Activated T-cell treated with anti-CD3 and anti-CD28 coated beads, Interleukin-2, amount 50 U/mL, for 72 hours (primary cell): ENCODE measurements at places on chromosomes 7 and 10. TPM values are rescaled to one million over a fixed set of nuclear protein-coding genes. Genes with fewer than 3 reads are reported as not detected.

DNA sequence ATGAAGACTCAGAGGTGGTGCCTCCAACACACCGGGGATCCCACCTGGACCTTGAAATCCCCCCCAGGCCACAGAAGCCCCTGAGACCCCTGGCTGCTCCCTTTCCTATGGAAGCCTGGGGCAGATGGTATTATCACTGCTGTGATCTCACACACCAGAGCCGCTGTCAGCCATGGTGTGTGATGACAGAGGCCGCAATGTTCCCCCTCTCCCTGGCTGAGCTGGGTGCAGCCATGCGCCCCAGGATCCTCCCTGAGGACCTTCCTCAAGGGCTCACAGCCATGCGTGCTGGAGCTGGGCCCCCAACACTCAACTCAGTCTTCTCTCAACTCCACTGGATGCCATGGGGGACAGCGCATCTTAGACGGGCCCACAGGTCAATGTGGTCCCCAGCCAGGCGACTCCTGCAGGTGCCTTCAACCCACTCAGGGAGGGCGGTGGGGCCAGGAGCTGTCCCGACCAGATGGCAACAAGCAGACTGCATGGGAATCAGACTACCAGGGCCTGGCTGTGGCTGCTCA is 44.9 kb downstream of the VIPR2 start:
- H3K36me3 ChIP-seq = peaks cover 5% of the 10 kb centered on the region
- H3K27me3 ChIP-seq = no peaks in the 10 kb centered on the region
- no peak overlapping the region for H3K27ac ChIP-seq
- no peak for DNase-seq

- no peaks in the 10 kb centered on the region for H3K4me1 ChIP-seq
- no peak overlapping the region for H3K4me3 ChIP-seq
- no peak overlapping the region for H3K27ac ChIP-seq
- no peaks in the 10 kb centered on the region for H3K36me3 ChIP-seq
- DNase-seq = no peak
- H3K27me3 ChIP-seq = peaks cover 35% of the 10 kb centered on the region
Observed at GRCh38 chr7:12583176-12583575, 12.7 kb downstream of the SCIN start.

DNA sequence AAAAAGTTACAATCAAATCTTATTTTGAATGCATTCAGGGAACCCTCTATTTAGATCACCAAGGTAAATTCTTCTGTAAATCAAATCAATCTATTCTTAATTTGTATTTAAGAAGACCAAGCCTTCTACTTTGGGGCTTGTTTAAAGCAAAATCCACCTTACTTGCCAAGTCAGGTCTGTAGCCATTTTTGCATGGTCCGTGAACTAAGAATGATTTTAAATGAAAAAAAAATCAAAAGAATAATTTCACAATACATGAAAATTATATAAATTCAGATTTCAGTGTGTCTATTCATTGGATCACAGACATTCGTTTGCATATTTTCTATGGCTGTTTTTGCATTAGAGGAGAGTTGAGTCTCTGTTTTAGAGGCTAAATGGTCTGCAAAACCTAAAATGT is 59.4 kb downstream of the SYPL1 start:
- peaks cover 11% of the 10 kb centered on the region for H3K4me1 ChIP-seq
- H3K27me3 ChIP-seq = no peaks in the 10 kb centered on the region
- DNase-seq = no peak
- H3K4me3 ChIP-seq = no peak overlapping the region
- H3K27ac ChIP-seq = no peak overlapping the region
- no peaks in the 10 kb centered on the region for H3K36me3 ChIP-seq

DNA sequence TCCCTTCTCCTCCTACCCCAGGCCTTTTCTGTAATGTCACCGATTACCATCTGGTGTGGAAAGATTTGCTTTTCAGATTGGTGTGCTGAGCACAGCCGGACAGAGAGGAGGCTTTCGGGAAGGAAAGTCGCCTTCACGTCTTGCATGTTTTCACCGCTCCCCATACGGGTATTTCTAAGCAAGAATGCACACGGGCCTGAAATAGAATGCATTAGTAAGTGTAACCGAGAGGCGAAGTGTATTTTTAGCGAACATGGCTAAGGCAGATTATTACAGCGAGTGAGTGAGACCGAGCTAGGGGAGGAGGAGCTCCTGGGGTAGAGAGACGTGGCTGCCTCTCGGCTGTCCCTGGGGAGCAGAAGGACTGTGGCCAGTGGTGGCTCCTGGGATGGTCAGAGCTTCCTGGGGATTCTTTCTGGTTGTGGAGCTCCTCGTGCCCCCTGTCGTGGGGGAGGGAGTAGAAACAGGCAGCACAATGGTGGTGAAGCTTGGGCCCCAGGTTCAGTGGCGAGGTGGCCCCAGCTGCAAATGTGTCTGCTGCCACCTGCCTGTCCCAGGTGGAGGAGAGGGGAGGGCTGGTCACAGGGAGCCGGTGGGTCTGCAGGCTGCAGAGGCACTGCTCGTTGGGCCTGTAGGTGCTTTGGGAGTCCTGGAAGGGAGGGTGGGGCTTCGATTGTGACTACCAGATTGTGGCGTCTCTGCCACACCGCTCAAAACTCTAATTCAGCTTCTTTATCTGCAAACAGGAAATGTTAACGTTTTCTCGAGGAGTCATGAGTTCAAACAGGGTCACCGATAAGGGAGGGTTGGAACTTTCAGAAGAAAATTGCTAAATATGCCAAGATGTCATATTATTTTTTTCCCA is 135.8 kb downstream of the CAMK1D start:
- peak; percentile 49 for DNase-seq
- peaks cover 20% of the 10 kb centered on the region for H3K4me1 ChIP-seq
- peak overlapping the region; percentile 30 for H3K27ac ChIP-seq
- H3K4me3 ChIP-seq = peak overlapping the region; percentile 7
- H3K27me3 ChIP-seq = no peaks in the 10 kb centered on the region

GRCh38 chr7:77433901-77434300 is 17.8 kb upstream of the GSAP start:
- H3K4me1 ChIP-seq = peaks cover 9% of the 10 kb centered on the region
- peaks cover 20% of the 10 kb centered on the region for H3K27me3 ChIP-seq
- no peaks in the 10 kb centered on the region for H3K36me3 ChIP-seq
- no peak overlapping the region for H3K4me3 ChIP-seq
- H3K27ac ChIP-seq = no peak overlapping the region

GRCh38 chr10:21364196-21365114 is 161.0 kb downstream of the SKIDA1 start:
- no peak for DNase-seq
- H3K36me3 ChIP-seq = no peaks in the 10 kb centered on the region
- no peaks in the 10 kb centered on the region for H3K4me1 ChIP-seq
- no peak overlapping the region for H3K4me3 ChIP-seq
- H3K27ac ChIP-seq = no peak overlapping the region

DNA sequence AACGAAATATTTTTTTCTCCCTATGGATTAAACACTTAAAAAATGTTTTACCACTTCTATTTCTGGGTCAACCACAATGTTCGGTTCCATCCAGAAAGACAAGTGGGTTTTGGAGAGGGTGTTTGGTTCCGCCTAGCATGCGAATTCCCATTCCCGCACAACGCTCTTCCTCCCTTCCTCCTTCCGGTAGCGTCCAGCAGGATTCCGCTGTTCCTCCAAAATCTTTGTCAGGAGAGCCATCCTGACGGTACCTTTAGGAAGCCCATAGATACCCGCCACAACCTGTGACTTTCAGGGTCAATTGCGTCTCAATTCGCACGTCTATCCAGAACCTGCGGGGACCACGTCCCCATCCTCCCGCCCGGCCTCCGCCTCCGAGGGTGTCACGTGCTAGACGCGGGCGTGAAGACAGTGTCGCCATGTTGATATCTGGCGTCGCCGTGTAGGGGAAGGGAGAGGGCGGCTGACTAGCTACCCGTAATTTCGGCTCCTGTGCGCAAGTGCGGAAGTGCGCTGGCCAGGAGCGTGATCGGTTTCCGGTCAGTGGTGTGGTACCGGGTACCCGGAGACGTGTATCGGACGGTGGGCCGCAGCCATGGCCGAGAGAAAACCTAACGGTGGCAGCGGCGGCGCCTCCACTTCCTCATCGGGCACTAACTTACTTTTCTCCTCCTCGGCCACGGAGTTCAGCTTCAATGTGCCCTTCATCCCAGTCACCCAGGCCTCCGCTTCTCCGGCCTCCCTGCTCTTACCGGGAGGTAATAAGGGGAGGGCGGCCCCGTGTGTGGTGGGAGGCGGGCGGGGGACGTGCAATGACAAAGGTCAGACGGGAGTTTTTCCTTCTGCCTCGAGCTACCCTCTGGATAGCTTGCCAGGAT is at the start of gene SEC23IP:
SEC23IP (plus strand) TSS at position 543 of the 878 bp plus-strand sequence; CDS start at position 596, 53 bp downstream.
- H3K27me3 ChIP-seq = no peaks in the 10 kb centered on the region
- peaks cover 2% of the 10 kb centered on the region for H3K36me3 ChIP-seq
- peak within 1 kb of the TSS; percentile 100 for H3K4me3 ChIP-seq
- H3K27ac ChIP-seq = peak within 1 kb of the TSS; percentile 98
- DNase-seq = peak; percentile 96

- no peaks in the 10 kb centered on the region for H3K36me3 ChIP-seq
- peaks cover 12% of the 10 kb centered on the region for H3K27me3 ChIP-seq
- H3K4me1 ChIP-seq = no peaks in the 10 kb centered on the region
- DNase-seq = no peak
- H3K4me3 ChIP-seq = no peak overlapping the region
- H3K27ac ChIP-seq = no peak overlapping the region
Observed at GRCh38 chr7:103996017-103996551, 6.6 kb upstream of the RELN start.

DNA sequence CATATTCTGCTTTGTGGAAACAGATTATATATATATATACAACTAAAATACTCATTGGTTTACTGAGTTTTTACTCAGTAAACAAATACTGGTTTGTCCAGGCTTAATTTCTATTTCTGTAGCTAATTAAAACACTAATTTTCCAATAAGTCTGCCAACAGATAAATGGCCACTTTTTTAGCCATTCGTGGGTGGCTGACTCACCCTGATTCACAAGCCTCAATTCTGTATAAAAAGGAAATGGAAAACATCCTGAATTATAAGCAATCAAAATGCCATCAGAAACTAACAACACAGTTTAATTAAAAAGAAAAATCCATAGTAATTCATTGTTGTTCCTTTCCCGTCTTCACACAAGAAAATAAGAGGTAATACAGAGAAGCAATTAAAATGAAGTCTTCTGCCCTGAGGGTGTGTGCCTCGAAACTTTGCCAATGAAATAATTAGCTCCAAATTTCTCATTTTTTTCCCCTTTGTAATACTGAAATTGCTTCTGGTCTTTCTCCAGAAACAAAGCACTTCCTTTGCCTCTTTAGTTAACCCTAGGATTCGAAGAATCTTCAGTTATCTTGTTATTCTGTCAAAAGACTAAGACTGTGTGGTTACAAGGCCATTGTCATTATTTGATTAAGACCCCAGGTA is 118.7 kb upstream of the PTN start:
- no peaks in the 10 kb centered on the region for H3K4me1 ChIP-seq
- no peak overlapping the region for H3K4me3 ChIP-seq
- no peak overlapping the region for H3K27ac ChIP-seq
- H3K36me3 ChIP-seq = no peaks in the 10 kb centered on the region
- DNase-seq = no peak
- no peaks in the 10 kb centered on the region for H3K27me3 ChIP-seq

GRCh38 chr10:126252884-126253610 is 135.2 kb downstream of the ADAM12 start:
- H3K4me1 ChIP-seq = no peaks in the 10 kb centered on the region
- peaks cover 7% of the 10 kb centered on the region for H3K36me3 ChIP-seq
- H3K27me3 ChIP-seq = no peaks in the 10 kb centered on the region
- no peak overlapping the region for H3K27ac ChIP-seq
- DNase-seq = no peak

DNA sequence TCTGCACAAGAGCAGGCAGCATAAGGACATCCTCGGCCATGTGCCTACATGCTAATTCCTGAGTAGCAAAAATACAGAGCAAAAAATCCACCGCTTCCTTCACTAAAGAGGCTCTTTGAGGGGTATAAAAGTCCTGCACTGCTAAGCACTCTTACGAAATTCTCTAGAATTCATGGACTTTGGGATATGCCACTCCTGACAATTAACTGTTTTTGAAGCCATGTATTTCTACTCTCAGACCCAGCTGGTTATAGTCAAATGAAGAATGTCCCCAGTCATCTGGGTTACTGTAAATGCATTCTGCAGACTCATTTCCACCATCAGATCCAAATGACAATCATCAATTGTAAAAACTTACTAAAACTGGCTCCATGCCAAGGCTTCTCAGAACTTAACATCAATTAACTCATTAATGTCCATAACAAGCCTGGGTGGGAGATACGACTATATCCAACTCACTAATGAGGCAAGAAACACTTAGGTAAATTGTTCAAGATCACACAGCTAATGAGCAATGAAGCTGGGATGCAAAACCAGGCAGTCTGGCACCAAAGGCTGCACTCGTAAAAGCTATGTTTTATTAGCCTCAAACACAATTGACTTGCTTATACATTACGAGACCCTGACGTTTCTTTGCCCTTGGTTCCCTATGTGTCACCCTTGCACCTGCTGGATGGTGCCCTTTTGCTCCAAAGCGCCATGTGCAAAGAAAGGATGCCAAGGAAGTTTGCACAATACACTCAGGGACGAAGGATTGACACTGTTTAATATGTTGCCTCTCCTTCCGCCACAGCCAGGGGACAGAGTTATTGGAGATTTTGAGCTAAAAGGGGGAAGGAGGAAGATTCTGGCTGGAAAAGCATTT is 250.4 kb downstream of the ELMO1 start:
- peaks cover 5% of the 10 kb centered on the region for H3K36me3 ChIP-seq
- DNase-seq = no peak
- H3K4me1 ChIP-seq = peaks cover under 1% of the 10 kb centered on the region
- no peaks in the 10 kb centered on the region for H3K27me3 ChIP-seq
- H3K27ac ChIP-seq = no peak overlapping the region
- no peak overlapping the region for H3K4me3 ChIP-seq

- no peak for DNase-seq
- no peaks in the 10 kb centered on the region for H3K4me1 ChIP-seq
- no peaks in the 10 kb centered on the region for H3K36me3 ChIP-seq
- H3K27me3 ChIP-seq = no peaks in the 10 kb centered on the region
- no peak overlapping the region for H3K4me3 ChIP-seq
Observed at GRCh38 chr7:118580743-118581382, 356.4 kb downstream of the ANKRD7 start.

DNA sequence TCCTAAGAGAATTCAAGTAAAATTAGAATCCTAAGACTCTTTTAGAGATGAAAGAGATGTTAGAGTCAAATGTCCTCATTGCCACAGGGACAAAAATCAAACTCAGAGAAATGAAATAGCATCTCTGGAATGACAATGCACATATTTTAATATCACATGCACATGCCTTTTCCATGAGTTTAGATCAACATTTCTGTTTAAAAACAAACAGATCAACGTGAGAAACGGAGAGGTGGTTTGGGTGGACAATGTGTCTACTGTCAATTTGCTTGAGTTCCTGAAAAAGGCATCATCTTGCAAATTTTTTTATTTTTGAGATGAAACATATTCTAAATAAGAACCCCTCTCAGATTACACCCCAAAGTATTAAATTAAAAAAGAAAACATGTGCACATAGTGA is 130.0 kb downstream of the CHRM2 start:
- no peak overlapping the region for H3K4me3 ChIP-seq
- no peak for DNase-seq
- H3K27ac ChIP-seq = no peak overlapping the region
- no peaks in the 10 kb centered on the region for H3K27me3 ChIP-seq
- no peaks in the 10 kb centered on the region for H3K36me3 ChIP-seq

The CASP2 gene
- 128 TPM for total RNA-seq

The SCD gene
- 90.4 TPM for total RNA-seq

The CCNJ gene
- 6.4 TPM for total RNA-seq

The ZNF775 gene
- 6.5 TPM for total RNA-seq
